ENCODE measurements at places on chromosomes 5 and 9. TPM values are rescaled to one million over a fixed set of nuclear protein-coding genes. Genes with fewer than 3 reads are reported as not detected.

DNA sequence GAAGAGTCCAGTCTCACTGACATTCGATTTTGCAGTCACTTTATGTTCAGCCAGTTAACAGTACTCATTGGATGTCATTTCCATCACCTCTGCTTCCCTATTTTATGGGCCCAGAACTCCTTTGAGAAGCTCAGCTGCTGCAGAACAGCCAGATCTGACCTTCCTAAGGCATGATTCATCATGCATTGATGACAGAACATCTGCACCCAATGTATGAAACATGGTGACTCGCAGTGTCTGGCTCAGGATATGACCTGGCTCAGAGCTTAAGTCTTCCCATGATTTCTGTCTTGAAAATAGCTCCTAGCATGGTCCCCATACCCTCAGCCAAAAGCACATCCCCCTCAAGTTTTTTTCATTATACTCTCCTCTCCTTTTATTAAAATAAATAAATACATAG, 92.6 kb upstream of the TRIM32 start:
- H3K36me3 ChIP-seq: peaks cover 2% of the 10 kb centered on the region
- no peak for DNase-seq
- no peaks in the 10 kb centered on the region for H3K4me1 ChIP-seq
- H3K27ac ChIP-seq: no peak overlapping the region

Gene FBP2
- not detected for total RNA-seq

Gene C5
- total RNA-seq: 1.9 TPM

DNA sequence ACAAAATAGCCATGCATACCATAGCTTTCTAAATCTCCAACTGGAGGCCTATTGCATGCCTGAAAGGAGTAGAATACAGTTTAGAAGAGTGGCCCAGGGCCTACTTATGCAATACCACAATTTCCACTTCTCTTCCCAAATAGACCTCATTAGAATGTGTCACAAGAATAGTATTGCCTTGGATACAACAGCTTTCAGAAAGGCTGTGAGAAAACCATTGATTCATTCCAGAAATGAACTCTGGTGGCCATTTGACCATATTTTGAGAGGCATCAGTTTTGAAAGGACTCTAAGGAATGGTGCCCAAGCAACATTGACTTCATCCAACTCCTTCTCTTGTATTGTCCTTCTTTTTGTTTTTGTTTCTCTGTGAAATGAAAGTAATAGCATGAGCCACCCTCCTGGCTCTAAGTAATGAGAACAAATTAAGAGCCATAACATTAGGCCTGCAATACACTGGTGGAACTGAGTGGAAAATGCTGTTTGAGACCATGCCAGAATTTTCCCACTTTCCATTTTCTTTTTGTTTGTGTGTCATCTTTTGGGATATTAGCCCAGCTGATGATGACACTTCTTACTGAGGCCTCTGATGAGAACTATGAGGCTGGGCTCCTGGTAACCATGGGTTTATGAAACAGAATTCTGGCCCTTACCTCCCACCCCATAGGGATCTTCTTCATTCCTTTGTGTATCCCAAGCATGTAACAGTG, 90.2 kb downstream of the TMEM174 start:
- H3K4me3 ChIP-seq: no peak overlapping the region
- no peak overlapping the region for H3K27ac ChIP-seq
- H3K4me1 ChIP-seq: no peaks in the 10 kb centered on the region
- no peaks in the 10 kb centered on the region for H3K36me3 ChIP-seq
- peaks cover 22% of the 10 kb centered on the region for H3K27me3 ChIP-seq
- no peak for DNase-seq

- H3K4me1 ChIP-seq: peaks cover 1% of the 10 kb centered on the region
- H3K4me3 ChIP-seq: no peak overlapping the region
- DNase-seq: no peak
- H3K36me3 ChIP-seq: peaks cover 5% of the 10 kb centered on the region
- no peak overlapping the region for H3K27ac ChIP-seq
- H3K27me3 ChIP-seq: peaks cover 2% of the 10 kb centered on the region
Measured at GRCh38 chr5:175715627-175716522, 58.0 kb downstream of the HRH2 start.

DNA sequence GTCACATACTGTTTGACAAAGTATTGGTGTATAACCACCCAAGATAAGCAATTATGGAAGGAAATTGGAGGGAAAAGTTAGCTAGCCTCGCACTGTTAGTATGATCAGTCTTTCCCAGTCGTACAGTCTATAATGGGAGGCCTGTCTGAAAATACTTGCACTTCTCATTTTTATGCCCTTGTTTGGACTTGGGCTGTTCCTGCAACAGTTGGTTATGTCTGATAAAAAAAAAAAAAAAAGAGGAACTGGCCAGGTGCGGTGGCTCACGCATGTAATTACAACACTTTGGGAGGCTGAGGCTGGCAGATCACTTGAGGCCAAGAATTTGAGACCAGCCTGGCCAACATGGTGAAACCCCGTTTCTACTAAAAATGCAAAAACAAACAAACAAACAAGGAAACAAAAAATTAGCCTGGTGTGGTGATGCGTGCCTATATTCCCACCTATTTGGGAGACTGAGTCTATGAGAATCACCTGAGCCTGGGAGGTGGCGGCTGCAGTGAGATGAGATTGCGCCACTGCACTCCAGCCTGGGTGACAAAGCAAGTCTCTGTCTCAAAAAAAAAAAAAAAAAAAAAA, 58.3 kb upstream of the ANKRD33B start:
- no peak for DNase-seq
- no peaks in the 10 kb centered on the region for H3K36me3 ChIP-seq
- no peak overlapping the region for H3K27ac ChIP-seq
- no peak overlapping the region for H3K4me3 ChIP-seq

- H3K4me1 ChIP-seq: no peaks in the 10 kb centered on the region
- H3K4me3 ChIP-seq: no peak overlapping the region
- no peak overlapping the region for H3K27ac ChIP-seq
- peaks cover 2% of the 10 kb centered on the region for H3K36me3 ChIP-seq
- DNase-seq: no peak
Measured at GRCh38 chr5:143453720-143454119, 50.2 kb upstream of the NR3C1 start.

Gene F12
- 1.3 TPM for total RNA-seq

DNA sequence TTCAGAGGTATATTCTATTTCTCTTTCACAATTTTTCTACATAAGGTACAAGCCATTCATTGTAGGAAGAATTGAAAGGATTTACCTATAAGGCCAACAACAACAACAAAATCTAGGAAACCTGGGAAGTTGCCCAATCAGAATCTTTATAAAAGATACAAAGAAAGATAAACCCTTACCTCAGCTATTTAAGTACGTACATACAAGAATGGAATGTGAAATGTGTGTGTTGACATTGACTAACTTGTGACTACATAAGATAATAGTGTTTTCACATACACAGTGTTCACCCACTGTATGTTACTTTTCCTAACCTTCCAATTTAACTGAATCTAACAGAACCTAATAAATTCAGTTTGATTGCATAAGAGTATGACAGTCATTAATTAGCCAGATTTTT, 154.1 kb downstream of the ADAMTS6 start:
- H3K4me1 ChIP-seq: no peaks in the 10 kb centered on the region
- H3K4me3 ChIP-seq: no peak overlapping the region
- no peaks in the 10 kb centered on the region for H3K36me3 ChIP-seq
- H3K27ac ChIP-seq: no peak overlapping the region
- DNase-seq: no peak
- H3K27me3 ChIP-seq: no peaks in the 10 kb centered on the region

DNA sequence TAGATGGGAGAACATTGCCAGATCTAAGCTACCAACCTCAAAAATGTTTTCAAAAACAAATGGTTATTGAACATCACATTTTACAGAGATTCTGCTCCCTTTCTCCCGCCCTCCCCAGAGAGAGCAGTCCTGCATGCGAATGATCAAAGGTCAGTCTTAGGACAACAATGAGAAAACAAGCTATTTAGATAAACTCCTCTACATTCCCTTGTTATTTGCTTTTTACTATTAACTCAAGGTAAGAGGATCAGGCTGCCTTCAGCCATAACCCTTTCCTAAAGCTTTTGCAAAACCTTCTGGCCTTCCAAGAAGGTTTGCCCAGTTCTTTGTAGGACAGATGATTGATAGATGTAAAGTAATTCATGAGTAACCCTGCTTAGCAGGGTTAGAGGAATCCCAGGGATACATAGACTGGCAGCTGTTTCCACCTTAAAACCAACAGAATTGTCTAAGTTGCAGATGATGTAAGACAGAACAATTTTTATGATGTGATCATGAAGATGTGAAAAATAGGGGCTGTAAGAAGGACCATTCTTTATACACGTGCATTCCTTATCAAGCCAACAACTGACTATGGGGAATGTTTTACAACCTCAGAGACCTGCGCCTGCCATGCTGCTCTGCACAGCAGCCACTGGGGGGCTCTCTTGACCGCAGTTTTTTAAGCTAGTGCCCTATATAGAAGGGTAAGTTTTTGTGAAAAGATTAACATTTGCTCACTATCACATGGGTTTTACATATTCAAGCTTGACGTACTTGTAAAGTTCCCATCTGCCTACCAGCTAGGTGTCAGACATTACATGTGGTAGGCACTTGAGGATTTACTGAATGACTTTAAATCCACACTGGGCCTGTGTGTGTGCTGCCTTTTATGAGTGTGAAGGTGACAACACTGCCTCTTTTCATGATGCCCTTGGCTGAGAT, 2.3 kb upstream of the ZNF782 start:
- H3K4me3 ChIP-seq: no peak overlapping the region
- H3K36me3 ChIP-seq: peaks cover 12% of the 10 kb centered on the region
- no peak overlapping the region for H3K27ac ChIP-seq
- peak; percentile 78 for DNase-seq
- H3K27me3 ChIP-seq: peaks cover 23% of the 10 kb centered on the region

- no peaks in the 10 kb centered on the region for H3K36me3 ChIP-seq
- no peaks in the 10 kb centered on the region for H3K4me1 ChIP-seq
- H3K27ac ChIP-seq: no peak overlapping the region
- H3K4me3 ChIP-seq: no peak overlapping the region
- no peak for DNase-seq
Measured at GRCh38 chr5:92353107-92354030, 970.3 kb upstream of the ARRDC3 start.

Gene SLC34A3
- not detected for total RNA-seq

Gene NOXA1
- 0.30 TPM for total RNA-seq

Gene SCGB3A2
- total RNA-seq: not detected

GRCh38 chr5:26942481-26942880, 95.9 kb downstream of the CDH9 start:
- H3K27ac ChIP-seq: no peak overlapping the region
- no peaks in the 10 kb centered on the region for H3K36me3 ChIP-seq
- H3K4me3 ChIP-seq: no peak overlapping the region
- no peaks in the 10 kb centered on the region for H3K27me3 ChIP-seq

DNA sequence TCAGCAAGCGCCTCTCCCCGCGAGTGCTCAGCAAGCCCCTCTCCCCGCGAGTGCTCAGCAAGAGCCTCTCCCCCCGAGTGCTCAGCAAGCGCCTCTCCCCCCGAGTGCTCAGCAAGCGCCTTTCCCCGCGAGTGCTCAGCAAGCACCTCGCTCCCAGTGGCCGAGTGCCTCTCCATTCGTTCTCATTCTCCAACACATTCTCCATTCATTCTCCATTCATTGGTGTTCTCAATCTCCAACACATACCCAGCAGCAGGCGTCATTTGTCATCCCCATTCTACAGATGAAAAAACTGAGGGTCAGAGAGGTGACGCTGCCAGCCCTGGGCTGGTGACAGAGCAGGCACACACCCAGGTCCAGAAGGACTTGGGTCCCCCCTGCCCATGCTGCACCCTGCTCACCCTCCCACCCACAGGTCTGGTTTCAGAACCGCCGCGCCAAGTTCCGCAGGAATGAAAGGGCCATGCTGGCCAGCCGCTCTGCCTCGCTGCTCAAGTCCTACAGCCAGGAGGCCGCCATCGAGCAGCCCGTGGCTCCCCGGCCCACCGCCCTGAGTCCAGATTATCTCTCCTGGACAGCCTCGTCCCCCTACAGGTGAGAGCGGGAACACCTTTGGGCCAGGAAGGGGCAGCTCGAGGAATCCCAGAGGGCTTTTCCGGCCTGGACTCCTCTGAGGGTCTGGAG, 32.5 kb downstream of the PTGES start:
- H3K27me3 ChIP-seq: peaks cover 10% of the 10 kb centered on the region
- no peaks in the 10 kb centered on the region for H3K4me1 ChIP-seq
- no peaks in the 10 kb centered on the region for H3K36me3 ChIP-seq
- DNase-seq: no peak

DNA sequence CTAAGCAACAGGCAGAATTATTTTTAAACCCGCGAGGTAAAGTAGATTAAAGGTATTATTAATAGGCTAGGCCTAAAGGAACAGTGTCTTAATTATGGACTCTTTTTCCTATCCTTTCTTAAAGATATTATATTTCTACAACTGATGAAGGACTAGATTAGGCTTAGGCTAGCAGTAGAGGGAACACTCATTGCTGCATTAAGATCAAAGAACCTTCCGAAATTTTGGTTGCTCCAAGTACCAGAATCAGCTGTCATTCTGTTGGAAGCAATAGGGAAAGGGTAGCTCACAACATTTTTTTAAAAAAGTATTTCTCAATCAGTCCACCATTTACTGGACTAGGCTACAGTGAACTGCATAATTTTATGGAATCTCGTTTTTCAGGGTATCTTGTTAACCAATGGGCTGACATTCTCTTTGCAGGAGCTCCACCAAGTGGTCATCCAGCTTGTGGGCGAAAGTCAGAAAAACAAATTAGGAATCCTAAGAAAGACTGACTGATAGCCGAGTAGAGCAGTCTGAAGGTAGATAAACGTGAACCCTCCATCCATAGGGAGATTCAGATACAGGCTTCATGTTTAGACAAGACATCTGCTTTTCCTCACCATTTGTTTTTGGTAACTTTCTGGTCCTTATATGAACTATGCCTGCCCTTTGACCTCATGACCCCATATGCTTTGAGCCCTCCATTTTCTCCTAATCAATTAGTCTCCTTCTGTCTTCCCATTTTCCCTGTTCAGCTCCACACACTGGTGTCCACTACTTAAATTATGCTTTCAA, 103.6 kb upstream of the CHD1 start:
- DNase-seq: peak; percentile 56
- H3K27ac ChIP-seq: peak overlapping the region; percentile 95
- peaks cover 63% of the 10 kb centered on the region for H3K4me1 ChIP-seq
- H3K4me3 ChIP-seq: peak overlapping the region; percentile 77
- H3K27me3 ChIP-seq: no peaks in the 10 kb centered on the region

DNA sequence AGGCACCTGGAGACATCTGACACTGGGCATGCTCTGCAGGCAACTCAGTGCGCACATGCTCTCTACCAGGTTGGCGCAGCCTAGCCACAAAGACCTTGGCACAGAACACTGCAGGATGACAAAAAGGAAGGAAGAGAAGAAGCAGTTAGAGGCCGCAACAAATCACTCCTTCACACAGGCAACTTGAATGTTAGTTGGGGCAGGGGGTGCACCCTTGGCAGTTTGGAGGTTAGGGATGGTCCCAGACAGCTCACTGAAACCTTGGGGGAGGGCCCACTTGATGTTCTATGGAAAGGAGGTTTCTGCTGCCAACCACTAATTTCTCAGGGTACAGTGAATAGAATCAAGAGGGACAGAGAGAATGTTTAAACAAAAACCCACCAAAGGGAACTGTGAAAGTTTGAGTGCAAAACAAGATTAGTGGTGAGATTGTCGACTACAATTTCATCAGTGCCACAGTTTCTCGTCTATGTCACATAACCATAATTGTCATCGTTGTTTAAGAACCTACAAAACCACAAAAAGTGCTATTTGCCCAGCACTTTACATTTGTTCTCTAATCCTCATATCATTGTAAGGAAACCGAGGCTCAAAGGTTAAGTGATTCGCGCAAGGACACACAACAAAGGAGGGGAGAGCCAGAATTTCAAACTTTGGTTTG, 48.7 kb downstream of the FBXW11 start:
- no peak for DNase-seq
- H3K4me1 ChIP-seq: peaks cover 37% of the 10 kb centered on the region
- H3K27ac ChIP-seq: peak overlapping the region; percentile 26
- no peaks in the 10 kb centered on the region for H3K27me3 ChIP-seq
- H3K36me3 ChIP-seq: peaks cover under 1% of the 10 kb centered on the region
- no peak overlapping the region for H3K4me3 ChIP-seq

Gene LRRC14B
- total RNA-seq: not detected

Gene PTPDC1
- 5.2 TPM for total RNA-seq

Data from activated CD8-positive, alpha-beta memory T cell treated with anti-CD3 and anti-CD28 coated beads, Interleukin-2, amount 10 ng/mL, durations not matched to agents 7 days and 5 days (primary cell).